ENCODE measurements at places on chromosomes 12 and 14. TPM values are rescaled to one million over a fixed set of nuclear protein-coding genes. Genes with fewer than 3 reads are reported as not detected.

The DDX54 gene
- total RNA-seq, result 52.5 TPM

DNA sequence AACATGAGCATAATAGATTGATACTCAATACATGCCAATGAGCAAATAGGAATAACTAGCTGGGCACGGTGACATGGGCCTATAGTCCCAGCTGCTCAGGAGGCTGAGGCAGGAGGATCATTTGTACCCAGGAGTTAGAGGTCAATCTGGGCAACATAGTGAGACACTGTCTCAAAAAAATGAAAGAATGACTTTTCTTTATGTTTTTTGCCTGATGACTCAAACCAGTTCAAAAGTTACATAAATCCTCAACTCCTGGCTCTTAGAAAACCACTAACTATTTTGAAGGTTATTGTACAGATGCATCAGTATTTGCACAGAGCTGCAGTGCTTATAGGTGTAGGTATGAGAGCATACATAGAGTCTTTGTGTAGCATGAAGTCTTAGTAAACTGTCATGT is 219.2 kb upstream of the RGS6 start:
- H3K4me3 ChIP-seq, result no peak overlapping the region
- no peaks in the 10 kb centered on the region for H3K36me3 ChIP-seq
- H3K27me3 ChIP-seq, result no peaks in the 10 kb centered on the region
- no peak overlapping the region for H3K27ac ChIP-seq

- peaks cover 11% of the 10 kb centered on the region for H3K4me1 ChIP-seq
- no peak for DNase-seq
- H3K27me3 ChIP-seq, result no peaks in the 10 kb centered on the region
- no peak overlapping the region for H3K27ac ChIP-seq
These were observed 353 bp upstream of the PTPRR start for GRCh38 chr12:70920891-70921290.

DNA sequence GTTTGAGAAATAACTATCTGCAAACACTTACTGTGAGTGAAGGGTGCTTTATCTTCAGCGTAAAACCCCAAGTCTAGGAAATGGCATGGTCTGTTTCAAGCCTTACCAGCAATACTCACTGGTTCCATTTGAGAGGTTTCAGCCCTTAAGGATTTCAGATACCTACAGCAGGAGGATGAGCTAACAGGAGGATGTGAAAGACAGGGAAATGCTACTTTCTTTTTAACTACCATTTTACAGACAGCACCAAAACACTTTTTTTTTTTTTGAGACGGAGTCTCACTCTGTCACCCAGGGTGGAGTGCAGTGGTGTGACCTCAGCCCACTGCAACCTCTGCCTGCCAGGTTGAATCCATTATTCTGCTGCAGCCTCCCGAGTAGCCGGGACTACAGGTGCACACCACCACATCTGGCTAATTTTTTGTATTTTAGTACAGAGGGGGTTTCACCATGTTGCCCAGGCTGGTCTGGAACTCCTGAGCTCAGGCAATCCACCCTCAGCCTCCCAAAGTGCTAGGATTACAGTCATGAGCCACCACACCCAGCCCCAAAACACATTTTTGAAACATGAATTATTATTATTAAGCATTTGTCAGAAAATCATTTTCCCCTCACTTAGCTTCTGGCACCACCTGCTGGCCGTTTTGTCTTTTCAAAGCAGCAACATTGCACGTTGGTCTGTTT is 4.6 kb downstream of the MTRFR start:
- H3K36me3 ChIP-seq, result no peaks in the 10 kb centered on the region
- DNase-seq, result no peak
- H3K27me3 ChIP-seq, result no peaks in the 10 kb centered on the region

DNA sequence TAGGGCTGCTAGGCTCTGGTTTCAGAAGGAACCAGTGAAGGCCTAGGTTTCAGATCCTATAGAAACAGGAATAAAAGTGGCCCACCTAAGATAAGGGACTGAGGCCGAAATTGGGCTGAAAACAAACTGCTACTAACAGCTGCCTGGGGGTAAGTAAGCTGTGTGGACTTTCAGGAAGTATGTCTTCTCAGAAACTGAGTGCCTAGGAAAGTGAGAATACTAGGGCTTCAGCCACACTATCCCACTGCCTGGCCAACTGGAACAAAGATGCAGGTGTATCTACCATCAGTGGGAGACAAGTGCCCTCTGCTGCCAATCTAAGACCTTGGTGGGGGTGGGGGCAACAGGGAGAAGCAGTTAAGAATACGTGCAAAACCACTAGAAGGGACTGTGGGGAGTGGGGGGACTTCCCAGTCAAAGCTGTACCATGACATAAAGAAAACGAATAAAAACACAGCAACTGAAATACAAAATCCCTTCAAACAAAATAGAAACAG is 82.5 kb downstream of the MED13L start:
- H3K27me3 ChIP-seq, result no peaks in the 10 kb centered on the region
- no peak for DNase-seq
- H3K4me1 ChIP-seq, result peaks cover 67% of the 10 kb centered on the region
- H3K36me3 ChIP-seq, result no peaks in the 10 kb centered on the region
- no peak overlapping the region for H3K27ac ChIP-seq

DNA sequence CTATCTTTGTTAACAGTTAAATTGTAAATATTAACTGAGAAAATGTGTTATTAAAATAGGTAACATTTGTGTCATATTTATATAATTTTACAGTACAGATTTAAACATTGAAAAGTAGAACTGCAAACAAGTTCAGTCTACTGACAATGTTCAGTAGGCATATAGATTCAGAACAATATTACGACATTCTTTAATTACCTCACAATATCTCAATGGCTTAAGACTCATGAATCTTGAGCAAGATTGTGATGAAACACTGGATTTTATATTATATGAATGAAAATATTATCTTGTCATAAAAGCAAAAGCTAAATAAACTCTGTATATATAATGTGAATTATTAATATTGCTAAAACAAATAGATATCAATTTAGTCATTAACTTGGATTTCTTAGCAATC is 194.9 kb downstream of the ADAMTS20 start:
- H3K4me1 ChIP-seq, result no peaks in the 10 kb centered on the region
- DNase-seq, result no peak
- H3K36me3 ChIP-seq, result no peaks in the 10 kb centered on the region

DNA sequence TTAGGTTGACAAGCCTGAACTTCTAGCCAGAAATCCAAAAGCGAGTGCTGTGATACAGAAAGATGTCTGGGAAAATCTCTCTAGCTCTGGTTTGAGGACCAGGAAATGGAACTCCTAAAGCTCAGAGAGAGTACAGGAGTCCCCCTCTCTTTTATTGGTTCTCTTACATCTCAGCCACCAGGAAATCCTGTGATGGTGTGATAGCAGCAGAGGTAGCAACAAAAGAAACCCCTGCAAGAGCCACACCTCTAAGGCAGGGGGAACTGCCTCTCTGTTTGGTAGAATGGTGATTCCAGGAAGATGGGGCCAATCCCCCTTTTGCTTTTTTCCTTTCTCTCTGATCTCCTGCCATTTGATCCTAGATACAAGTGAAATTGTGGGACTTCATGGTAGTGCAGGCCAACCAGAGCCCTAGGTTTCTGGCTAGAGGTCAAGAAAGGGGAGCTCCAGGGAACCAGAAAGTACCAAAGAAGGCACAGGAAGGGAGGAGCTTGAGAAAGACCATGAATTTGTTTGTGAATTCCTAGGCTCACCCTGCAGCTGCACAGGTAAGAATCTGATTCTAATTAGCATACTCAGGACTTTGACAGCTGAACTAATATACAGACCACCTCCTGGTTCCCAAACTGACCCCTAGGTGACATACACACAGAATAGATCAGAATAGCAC is 88.5 kb downstream of the PAPLN start:
- no peaks in the 10 kb centered on the region for H3K27me3 ChIP-seq
- no peak overlapping the region for H3K27ac ChIP-seq
- DNase-seq, result no peak
- no peak overlapping the region for H3K4me3 ChIP-seq
- H3K4me1 ChIP-seq, result no peaks in the 10 kb centered on the region
- no peaks in the 10 kb centered on the region for H3K36me3 ChIP-seq

- no peak for DNase-seq
- no peaks in the 10 kb centered on the region for H3K27me3 ChIP-seq
- no peaks in the 10 kb centered on the region for H3K36me3 ChIP-seq
- no peak overlapping the region for H3K4me3 ChIP-seq
These were observed 2.9 kb downstream of the MYL2 start for GRCh38 chr12:110917467-110917866.

GRCh38 chr14:37746140-37746832 is 150.9 kb downstream of the TTC6 start:
- H3K4me3 ChIP-seq, result no peak overlapping the region
- H3K27ac ChIP-seq, result no peak overlapping the region
- no peaks in the 10 kb centered on the region for H3K27me3 ChIP-seq
- H3K4me1 ChIP-seq, result no peaks in the 10 kb centered on the region
- no peaks in the 10 kb centered on the region for H3K36me3 ChIP-seq

DNA sequence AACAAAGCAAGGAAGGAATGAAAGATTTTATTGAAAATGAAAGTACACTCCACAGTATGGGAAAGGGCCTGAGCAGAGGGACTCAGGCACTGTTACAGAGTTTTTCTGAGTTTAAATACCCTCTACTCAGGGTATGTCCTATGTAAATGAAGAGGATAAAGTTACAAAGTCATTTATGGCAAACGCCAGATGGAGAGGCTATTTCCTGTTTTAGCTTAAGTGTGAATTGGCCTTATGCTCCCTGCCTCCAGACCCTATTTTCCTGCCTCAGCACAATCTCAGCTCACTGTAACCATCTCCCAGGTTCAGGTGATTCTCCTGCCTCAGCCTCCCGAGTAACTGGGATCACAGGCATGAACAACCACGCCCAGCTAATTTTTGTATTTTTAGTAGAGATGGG is 6.8 kb upstream of the PHC1 start:
- H3K27me3 ChIP-seq, result no peaks in the 10 kb centered on the region
- H3K27ac ChIP-seq, result no peak overlapping the region
- no peaks in the 10 kb centered on the region for H3K36me3 ChIP-seq
- no peak overlapping the region for H3K4me3 ChIP-seq
- H3K4me1 ChIP-seq, result peaks cover under 1% of the 10 kb centered on the region
- DNase-seq, result no peak

- no peaks in the 10 kb centered on the region for H3K4me1 ChIP-seq
- no peaks in the 10 kb centered on the region for H3K36me3 ChIP-seq
- no peak overlapping the region for H3K4me3 ChIP-seq
- H3K27me3 ChIP-seq, result no peaks in the 10 kb centered on the region
- no peak overlapping the region for H3K27ac ChIP-seq
These were observed 138.9 kb downstream of the HMGA2 start for GRCh38 chr12:65962921-65963861.

- no peaks in the 10 kb centered on the region for H3K4me1 ChIP-seq
- H3K27me3 ChIP-seq, result no peaks in the 10 kb centered on the region
- no peak overlapping the region for H3K4me3 ChIP-seq
- no peak for DNase-seq
- no peaks in the 10 kb centered on the region for H3K36me3 ChIP-seq
- no peak overlapping the region for H3K27ac ChIP-seq
These were observed 56.2 kb downstream of the PPHLN1 start for GRCh38 chr12:42382013-42382696.

Measured in vagina (tissue), 2 donors.